Right renal pelvis (tissue), 4 donors: ENCODE measurements at places on chromosomes 12 and 14.

GRCh38 chr12:21827083-21827482 is 52.6 kb upstream of the KCNJ8 start:
- DNase-seq, result no peak

GRCh38 chr14:54502602-54503001 is 7.1 kb upstream of the CGRRF1 start:
- DNase-seq, result no peak

- DNase-seq, result no peak
Observed at GRCh38 chr12:3224530-3224903, 147.3 kb downstream of the TSPAN9 start.

- no peak for DNase-seq
Observed at GRCh38 chr14:91872517-91873470, 5.5 kb upstream of the TC2N start.

DNA sequence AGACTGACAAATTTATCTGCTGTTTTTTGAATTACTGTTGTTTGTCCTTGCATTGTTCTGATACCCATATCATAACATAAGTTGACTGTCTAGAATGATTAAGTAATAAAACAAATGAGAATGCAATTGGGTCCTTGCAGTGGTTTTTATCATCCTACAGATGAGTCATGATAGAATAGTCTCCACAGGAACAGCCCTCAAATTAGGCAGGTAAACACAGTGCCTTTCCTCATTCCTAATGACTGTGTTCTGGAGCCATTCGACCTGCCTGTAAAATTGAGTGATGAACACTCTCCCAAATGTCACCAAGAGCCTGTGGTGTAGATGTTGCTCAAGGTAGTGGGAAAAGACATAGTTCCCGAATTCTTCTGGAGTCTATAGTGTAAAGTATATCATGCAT is 12.3 kb downstream of the NKX2-8 start:
- no peak for DNase-seq

- no peak for DNase-seq
Observed at GRCh38 chr14:79570648-79571047, 640.7 kb downstream of the DIO2 start.

DNA sequence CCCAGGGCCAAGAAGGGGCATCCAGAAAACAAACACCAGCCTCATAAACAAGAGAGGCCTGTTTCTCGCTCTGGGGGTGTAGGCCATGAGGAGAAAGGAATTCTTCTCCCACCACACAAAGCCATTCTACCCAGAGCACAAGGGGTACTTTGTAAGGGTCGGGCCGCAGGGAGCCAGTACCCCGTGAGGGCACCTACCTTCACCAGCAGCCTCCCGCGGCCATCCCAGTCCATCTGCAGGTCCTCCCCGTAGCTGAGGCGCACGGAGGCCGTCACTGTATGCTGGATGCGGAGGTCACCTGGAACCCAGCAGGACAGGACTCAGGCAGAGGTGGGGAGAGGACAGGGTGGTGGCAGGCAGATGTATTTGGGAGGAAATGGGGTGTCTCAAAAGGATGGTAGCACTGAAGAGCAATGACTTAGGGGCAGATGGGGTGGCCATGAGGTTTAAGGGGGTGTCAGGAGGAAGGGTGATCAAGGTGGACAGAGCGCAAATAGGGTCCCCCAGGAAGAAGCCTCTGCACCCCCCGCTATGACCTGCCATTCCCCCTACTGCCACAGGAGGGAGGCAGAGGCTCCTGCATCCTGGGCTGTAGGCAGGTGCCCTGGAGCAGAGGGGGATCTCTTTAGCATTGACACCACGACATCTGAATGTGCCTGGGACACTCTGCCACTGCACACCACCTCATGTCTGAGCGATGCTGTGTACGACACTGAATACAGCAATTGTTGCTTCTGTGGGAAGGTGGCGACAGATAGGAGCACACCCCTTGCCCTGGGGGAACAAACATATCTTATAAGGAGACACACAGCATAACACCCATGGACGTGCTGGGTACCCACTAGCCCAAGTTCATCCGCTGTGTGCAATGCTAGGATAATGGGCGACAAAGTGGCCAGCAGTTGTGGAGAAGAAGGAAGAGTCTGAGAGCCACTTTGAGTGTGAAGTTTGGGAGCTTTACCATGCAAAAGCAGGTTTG is 61.4 kb downstream of the VWF start:
- DNase-seq, result no peak

- no peak for DNase-seq
Observed at GRCh38 chr12:63826006-63826585, 18.4 kb upstream of the SRGAP1 start.

- DNase-seq, result no peak
Observed at GRCh38 chr12:98741196-98741555, 96.1 kb downstream of the APAF1 start.

DNA sequence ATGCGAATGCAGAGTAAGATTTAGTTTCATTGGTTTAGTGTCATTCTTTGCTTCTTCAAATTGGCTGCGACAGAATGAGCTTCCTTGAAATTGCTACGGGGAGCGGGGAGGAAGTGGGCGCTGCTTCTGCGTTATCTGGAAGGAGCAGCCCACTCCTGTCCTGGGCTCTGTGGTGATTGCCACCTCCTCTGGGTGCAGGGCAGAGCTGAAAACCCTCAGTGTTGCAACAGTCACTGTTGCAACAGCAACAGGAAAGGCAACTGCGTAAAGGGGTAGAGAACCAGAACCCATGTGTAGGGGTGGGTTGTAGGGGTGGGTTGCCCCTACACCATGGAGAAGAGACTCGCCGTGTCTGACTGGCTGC is 57.7 kb downstream of the MAX start:
- DNase-seq, result no peak

- DNase-seq, result no peak
Observed at GRCh38 chr12:58727521-58727920, 192.8 kb downstream of the LRIG3 start.

GRCh38 chr14:61098721-61099120 is 117.7 kb downstream of the SLC38A6 start:
- DNase-seq, result no peak

DNA sequence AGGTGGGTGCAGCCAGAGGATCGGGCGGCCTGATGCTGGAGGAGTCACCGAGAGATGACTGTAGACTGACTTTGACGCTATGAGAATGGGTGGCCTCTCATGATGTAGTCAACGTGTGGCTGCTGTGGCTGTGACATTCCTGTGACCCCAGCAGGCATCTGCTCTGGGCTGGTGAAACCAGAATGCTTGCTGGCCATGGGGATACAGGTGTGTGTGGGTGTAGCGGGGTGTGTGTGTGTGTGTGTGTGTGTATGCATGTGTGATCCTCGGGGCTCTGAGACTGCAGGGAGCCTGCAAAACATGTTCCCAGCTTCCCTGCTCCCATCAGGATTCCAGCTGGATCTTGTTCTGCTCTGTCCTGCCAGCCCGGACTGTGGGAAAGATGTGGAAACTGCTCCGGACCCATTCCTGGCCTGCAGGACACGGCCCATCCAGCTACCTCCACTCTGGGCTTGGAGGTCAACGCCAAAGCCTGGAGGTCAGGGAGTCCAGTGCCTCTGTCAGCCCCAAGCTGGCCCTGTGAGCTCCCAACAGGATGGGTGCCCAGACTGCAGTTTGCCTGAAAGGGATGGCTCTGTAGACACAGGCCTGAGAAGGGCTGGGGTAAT is 18.8 kb upstream of the HHIPL1 start:
- DNase-seq, result no peak

DNA sequence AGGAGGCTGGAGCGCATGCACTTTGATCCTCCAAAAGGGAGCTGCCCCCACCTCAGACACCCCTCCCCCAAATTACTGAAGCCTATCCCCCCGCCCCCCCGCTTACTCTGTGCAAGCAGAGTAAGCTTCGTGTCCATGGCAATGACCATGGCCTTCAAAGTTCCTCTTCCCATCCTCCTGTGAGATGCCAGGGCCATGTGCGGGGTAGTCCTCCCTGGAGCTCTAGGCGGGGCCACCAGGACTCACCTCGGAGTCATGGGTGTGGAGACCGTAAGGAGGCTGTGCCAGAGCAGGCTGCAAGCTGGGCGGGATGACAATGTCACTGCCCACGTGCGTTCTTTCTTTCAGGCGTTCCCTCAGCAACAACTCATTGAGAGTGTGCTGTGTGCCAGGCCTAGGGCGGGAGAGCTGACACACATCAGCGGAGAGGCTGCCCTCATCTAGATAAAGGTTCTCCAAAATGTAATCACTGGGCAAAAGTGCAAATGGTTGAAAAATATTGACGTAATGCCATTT is 66.8 kb downstream of the C14orf132 start:
- DNase-seq, result no peak

- no peak for DNase-seq
Observed at GRCh38 chr12:56007564-56008559, 10.8 kb downstream of the SUOX start.

- DNase-seq, result no peak
Observed at GRCh38 chr14:80215081-80215480, 3.8 kb upstream of the DIO2 start.

DNA sequence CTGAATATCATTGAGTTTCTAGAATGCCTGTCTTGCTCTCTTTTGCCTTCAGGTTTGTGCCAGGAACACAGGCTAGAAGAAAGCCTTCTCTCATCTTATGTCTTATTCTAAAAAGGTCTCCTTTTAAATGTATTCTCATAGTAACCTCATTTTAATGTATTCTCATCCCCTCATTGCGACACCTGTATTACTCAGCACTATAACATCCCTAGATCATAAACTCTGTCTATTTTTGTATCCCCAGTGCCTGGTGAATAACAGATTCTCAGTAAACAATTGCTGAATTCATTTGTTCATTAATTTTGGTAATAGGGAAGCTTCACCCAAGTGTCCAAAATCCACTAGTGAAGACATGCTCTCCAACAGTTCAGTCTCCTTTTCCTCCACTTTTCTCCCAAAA is 8.8 kb upstream of the LRRK2 start:
- DNase-seq, result no peak

GRCh38 chr12:118059341-118060191 is 1.4 kb downstream of the WSB2 start:
- DNase-seq, result no peak

DNA sequence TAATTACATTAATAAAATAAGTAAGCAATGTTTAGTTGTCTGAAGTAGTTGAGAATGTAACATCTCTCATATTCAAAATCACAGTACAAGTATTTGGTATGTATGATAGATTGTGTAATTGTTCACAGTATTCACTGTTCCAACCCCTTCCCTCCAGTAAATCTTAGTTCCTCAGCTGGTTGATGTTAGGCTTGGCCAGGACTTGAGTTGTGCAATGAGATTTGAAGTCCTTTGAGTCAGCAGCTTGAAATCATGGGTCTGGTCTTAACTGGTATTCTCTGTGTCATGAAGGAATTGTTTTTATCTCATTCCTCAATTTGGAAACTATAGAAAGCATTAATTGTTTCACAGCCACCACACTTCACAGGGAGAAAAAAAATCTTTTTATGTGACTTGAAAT is 477.1 kb downstream of the FSCB start:
- DNase-seq, result no peak

- no peak for DNase-seq
Observed at GRCh38 chr14:93824518-93825234, 36.4 kb upstream of the PRIMA1 start.

DNA sequence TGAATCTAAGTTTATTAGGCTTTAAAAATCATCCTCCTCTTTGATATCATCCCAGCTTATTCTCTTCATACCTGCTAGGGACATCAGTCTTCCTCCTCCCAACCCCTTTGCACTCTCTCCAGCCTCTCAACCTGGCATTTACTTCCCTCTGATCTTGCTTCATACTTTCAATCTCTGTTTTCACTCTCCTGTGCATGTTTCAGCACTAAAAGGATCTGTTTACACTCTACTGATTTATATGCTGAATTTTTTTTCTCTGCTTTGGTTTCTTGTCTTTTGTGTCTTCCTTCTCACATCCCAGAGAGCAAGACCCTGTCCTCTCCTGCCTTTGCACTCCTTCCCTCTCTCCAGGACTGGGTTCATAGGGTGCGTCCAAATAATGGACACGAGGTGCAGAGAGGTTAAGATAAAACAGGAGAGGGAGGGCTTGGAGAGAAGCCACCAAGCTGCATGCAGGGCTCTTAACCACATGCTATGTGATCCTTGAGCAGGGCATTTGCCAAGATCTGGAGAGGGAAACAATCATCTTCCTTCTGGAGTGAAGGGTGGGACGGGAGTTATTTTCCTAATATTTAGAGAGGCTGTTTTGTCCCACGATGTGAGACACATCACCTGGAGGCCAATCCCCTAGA is 3.0 kb upstream of the CISTR start:
- DNase-seq, result no peak

GRCh38 chr14:50647282-50647681 is 20.8 kb downstream of the SAV1 start:
- DNase-seq, result no peak

DNA sequence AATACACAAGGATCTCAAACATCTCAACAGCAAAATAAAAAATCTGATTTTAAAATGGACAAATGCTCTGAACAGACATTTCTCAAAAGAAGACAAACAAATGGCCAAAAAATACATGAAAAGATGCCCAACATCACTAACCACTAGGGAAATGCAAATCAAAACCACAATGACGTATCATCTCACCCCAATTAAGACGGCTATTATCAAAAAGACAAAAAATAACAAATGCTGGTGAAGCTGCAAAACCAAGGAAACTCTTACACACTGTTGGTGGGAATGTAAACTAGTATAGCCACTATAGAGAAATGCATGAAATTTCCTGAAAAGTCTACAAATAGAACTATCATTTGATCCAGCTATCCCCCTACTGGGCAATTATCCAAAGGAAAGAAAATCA is 145.0 kb downstream of the BTG1 start:
- no peak for DNase-seq

GRCh38 chr12:76694369-76694768 is 69.5 kb upstream of the ZDHHC17 start:
- DNase-seq, result no peak

GRCh38 chr14:83611906-83612390 is 1918.0 kb upstream of the FLRT2 start:
- DNase-seq, result no peak

- DNase-seq, result no peak
Observed at GRCh38 chr12:6200256-6201212, at the start of gene CD9. Gene CD9 (plus strand): TSS chr12:6200400. CDS start chr12:6200500, 100 bp downstream.

GRCh38 chr12:124678421-124678893 is 111.0 kb upstream of the NCOR2 start:
- DNase-seq, result no peak

DNA sequence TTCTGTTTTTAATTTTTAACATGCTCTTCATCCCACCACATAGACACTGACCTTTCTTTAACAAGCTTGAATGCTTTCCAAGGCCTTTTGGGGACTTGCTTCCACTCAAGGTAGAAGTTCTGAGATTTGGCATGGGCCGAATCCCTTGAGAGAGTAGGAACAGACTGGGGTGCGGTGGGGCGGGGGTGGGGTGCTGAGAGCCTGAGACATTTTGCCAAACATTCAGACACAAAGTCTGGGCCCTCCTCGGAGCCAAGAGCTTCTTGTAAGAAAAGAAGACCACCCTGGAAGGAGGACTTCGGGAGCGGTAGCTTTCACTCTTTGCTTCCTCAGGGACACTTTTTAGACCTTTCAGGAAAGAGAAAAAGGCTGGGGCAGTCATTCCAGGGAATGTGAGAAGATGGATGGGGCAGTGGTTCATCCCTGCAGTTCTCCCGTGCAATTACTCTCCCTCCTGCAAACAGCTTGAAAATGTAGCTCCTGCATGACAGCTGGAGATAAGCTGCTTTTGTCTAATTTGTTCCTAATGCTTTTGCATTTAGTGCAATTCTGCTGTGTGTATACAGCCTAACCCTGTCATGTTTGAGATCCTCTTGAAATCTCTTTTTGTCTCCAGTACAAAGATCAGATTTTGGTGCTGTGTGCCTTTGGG is 16.3 kb upstream of the MYO1H start:
- no peak for DNase-seq
